Esophagus muscularis mucosa (tissue), 4 donors: ENCODE measurements at places on chromosomes 16 and 17. TPM values are rescaled to one million over a fixed set of nuclear protein-coding genes. Genes with fewer than 3 reads are reported as not detected.

- H3K27me3 ChIP-seq = no peaks in the 10 kb centered on the region
- peak overlapping the region; percentile 3 for H3K4me3 ChIP-seq
- no peak for DNase-seq
- H3K27ac ChIP-seq = peak overlapping the region; percentile 47
These were observed 98.9 kb upstream of the GSE1 start for GRCh38 chr16:85514295-85514597.

DNA sequence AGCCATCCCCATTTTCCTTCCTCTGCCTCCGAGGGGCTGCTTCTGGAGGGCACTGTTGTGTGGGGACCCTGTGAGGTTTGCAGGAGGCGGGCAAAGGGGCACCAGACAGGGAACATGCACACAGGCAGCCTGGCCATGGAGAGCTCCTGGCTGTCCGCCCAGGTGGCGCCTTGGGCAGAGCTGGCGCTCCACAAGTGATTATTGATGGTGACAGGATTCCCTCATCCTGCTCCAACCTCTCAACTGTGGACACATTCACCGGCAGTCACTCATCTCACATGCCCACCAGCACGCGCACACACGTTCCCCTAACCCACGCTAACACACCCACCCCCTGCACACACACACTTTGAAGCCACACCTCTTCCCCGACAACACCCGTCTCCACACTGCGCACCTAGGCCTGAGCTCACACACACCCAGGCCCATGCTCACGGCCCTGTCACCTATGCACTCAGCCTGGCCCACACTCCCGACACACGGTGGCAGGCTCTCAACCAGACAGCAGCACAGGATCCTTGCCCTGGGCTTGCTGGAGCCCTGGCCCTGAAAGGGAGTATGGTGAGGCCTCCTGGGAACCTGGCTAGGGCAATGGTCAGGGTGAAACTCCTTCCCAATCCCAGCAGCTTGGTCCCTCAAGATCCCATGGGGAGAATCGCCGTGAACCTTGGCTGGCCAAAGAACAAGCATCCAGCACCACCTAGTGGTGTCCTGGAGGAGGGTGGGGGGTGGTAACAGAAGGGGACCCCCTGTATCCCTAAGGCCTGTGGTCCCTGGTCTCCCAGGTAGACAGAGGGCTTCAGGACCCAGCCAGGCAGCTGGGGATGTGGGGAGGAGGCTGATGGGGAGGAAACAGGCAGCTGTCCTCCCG lies 3.6 kb downstream of the PNMT start:
- DNase-seq = no peak
- H3K4me3 ChIP-seq = no peak overlapping the region
- H3K27ac ChIP-seq = no peak overlapping the region
- H3K27me3 ChIP-seq = peaks cover 20% of the 10 kb centered on the region

DNA sequence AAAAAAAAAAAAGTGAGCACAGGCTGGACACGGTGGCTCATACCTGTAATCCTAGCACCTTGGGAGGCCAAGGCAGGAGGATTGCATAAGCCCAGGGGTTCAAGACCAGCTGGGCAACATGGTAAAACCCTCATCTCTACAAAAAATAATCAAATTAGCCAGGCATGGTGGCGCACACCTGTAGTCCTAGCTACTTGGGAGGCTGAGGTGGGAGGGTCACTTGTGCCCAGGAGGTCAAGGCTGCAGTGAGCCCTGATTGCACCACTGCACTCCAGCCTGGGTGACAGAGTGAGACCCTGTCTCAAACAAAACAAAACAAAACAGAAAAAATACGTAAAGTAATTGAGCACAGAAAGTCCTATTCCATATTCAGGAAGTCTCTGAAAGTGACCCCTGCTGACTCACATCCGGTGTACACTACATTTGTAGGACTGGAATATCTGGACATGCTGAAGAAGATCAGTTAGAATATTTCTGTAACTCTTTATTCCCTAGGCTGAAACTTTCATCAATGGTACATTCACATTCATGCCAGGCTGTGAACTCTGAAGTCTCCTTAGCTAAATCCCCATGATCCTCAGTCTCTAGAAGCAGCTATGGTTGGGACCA lies 66.0 kb upstream of the HAS3 start:
- H3K4me3 ChIP-seq = no peak overlapping the region
- DNase-seq = no peak
- no peaks in the 10 kb centered on the region for H3K27me3 ChIP-seq
- peaks cover 48% of the 10 kb centered on the region for H3K36me3 ChIP-seq
- H3K4me1 ChIP-seq = no peaks in the 10 kb centered on the region
- H3K27ac ChIP-seq = no peak overlapping the region

The LRRC75A gene
- 0.83 TPM for total RNA-seq

The JPH3 gene
- 0.42 TPM for total RNA-seq

DNA sequence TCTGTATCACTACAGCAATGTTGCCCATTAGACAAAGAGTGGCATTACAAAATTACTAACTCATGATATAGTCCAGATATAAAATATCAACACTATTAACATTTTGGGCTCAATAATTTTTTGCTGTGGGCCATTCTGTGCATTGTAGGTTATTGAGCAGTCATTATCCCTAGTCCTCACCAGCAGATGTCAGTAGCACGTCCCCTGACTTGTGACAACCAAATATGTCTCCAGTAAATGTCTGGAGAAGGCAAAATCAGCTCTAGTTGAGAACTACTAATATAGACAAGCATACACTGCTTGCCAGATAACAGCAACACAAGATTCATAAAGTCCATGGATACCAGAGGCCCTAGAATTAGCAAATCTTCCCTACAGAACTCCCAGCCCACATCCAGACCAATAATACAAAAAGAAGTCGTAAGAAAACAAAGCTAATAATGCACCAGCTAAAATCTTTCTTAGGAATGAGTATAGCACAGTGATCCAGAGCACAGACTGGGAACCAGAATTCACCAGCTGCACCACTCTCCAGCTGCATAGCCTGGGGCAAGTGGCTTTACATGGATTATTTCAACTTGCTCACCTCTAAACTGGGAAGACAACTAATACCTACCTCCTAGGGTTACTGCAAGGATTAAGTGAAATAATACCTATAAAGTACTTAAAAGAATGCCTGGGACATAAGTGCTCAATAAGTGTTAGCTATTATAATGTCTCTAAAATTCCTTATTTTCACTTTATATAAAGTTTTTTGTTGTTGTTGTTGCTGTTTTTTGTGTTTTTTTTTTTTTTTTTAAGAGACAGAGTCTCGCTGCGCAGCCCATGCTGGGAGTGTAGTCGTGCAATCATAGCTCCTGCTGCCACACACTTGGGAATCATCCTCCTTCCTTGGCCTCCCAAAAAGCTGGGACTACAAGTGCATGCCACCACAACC lies 23.7 kb downstream of the HELZ start:
- peaks cover 9% of the 10 kb centered on the region for H3K36me3 ChIP-seq
- H3K27me3 ChIP-seq = no peaks in the 10 kb centered on the region
- DNase-seq = no peak

DNA sequence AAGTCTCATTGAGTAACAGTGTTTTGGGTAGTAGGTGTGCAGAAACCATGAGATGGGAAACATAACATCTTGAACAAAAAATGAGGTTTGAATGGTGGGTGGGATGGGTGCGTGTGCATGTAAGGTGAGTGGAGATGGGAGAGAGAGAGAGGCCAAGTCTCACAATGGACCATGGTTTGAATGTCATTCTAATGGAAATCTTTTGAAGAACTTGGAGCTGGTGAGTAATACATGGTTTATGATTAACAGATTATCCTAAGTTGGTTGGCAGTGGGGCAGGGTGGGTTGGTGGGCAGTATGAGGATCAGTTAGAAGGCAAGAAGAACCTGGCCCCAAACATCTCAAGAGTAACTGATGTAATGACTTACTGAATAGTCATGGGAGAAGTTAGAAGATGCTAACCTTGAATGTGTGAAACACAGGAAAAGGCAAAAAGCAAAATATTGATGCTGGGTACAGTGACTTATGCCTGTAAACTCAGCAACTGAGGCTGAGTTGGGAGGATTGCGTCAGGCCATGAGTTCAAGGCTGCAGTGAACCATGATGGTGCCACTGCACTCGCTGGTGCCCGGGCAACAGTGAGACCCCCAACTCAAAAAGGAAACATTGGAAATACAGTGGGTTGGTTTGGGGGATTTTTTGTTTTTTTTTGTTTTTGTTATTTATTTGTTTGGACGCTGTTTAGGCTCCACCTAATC lies 32.7 kb downstream of the ZNF207 start:
- H3K4me1 ChIP-seq = no peaks in the 10 kb centered on the region
- H3K4me3 ChIP-seq = no peak overlapping the region
- no peak for DNase-seq
- H3K36me3 ChIP-seq = peaks cover 33% of the 10 kb centered on the region

The LRRC37A gene
- total RNA-seq = 1.2 TPM

GRCh38 chr17:42680331-42680808 lies 1.3 kb downstream of the CCR10 start:
- no peaks in the 10 kb centered on the region for H3K27me3 ChIP-seq
- H3K4me3 ChIP-seq = peak overlapping the region; percentile 92
- peaks cover 88% of the 10 kb centered on the region for H3K4me1 ChIP-seq
- no peak for DNase-seq
- H3K36me3 ChIP-seq = no peaks in the 10 kb centered on the region

DNA sequence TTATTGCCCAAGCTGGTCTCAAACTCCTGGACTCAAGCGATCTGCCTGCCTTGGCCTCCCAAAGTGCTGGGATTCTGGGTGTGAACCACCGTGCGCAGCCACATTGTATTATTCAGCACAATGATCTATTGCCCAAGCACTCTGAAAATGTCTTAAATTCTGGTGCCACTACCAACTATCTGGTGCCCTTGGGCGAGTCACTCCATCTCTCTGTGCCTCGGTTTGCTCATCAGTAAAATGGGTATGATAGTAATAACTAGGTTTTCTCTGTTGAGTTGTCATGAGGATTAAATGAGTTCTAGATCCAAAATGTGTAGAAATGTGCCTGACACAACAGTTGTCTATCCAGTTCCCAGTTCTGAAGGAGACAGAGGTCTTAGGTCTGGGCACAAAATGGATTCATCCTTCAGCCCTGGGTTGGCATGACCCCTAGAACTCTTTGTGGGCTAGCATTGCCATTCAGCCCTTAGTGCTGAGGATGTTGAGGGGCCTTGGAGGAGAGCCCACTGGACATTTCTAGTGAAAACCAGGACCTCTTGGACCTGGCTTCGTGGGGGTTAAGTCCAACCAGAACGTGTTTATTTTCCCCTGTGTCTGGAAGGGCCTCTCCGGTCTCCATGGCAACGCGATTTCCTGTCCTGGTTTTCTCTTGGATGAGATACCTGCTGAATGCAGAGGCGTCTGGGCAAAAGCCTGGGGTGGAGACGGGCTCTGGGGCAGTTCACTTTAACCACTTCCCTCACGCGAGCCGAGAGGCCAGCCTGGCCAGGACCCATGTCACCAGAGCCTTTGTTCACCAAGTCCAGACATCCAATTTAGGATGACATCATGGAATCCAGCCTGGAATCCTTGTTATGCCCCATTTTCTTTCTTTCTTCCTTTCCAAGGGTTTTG lies 43.7 kb upstream of the TNRC6A start:
- peaks cover 15% of the 10 kb centered on the region for H3K4me1 ChIP-seq
- H3K36me3 ChIP-seq = no peaks in the 10 kb centered on the region

DNA sequence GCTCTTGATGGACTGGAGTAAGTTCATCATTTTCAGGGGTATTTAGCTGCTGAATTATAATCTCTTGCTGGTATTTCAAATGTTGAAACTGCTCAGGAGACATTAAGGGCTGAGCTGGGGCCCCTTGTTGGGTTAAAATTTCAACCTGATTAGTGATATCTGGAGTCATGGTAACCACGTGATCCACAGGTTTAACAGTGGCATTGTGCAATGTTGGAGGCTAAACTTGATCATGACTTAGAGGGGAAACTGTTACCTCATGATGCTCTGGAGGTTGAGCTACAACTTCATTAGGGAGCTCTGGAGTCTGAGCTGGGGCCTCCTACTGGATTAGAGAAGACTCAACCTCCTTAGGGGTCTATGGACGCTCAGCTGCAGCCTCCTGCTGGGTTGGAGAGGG lies 17.2 kb upstream of the MPP2 start:
- no peak for DNase-seq
- no peak overlapping the region for H3K4me3 ChIP-seq
- peaks cover 11% of the 10 kb centered on the region for H3K4me1 ChIP-seq
- H3K36me3 ChIP-seq = no peaks in the 10 kb centered on the region

GRCh38 chr17:15171167-15172047 lies 93.7 kb downstream of the PMP22 start:
- H3K4me3 ChIP-seq = no peak overlapping the region
- no peak overlapping the region for H3K27ac ChIP-seq
- H3K36me3 ChIP-seq = no peaks in the 10 kb centered on the region
- H3K27me3 ChIP-seq = peaks cover 38% of the 10 kb centered on the region

DNA sequence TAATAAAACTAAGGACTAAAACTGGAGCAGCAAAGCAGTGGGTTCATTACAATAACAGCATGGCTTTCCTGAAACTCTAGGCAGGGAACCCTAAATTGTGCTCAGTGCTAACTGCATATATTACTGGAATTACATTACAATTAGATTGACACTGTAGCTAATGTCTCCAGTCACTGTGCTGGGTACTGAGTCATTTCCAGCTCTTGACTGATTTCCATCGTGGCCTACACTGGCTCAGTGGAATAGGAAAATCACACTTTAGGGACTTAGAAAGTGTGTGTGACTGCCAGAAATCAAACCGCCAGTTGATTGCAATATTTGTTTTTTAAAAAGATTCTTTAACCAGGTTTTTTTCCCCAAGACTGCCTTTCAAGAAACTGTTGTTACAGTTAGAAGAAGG lies 1447.4 kb upstream of the GOT2 start:
- no peak for DNase-seq
- no peak overlapping the region for H3K27ac ChIP-seq
- H3K4me3 ChIP-seq = no peak overlapping the region
- no peaks in the 10 kb centered on the region for H3K36me3 ChIP-seq

DNA sequence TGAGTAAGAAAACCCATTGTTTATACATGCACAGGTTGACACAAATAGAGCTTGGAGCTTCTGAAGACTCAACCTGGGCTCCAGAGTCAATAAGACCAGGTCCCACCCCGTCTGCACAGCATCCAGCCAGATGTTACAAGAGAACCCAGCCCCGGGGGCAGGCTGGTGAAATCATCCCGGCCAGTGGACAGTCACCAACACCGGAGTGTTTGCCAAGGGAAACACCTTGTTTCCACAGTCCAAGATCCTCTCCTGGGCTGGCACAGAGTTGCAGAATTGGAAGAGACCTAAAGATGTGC lies 90.3 kb downstream of the RAB11FIP4 start:
- DNase-seq = no peak
- no peak overlapping the region for H3K27ac ChIP-seq
- H3K36me3 ChIP-seq = no peaks in the 10 kb centered on the region
- H3K27me3 ChIP-seq = peaks cover 5% of the 10 kb centered on the region
- no peak overlapping the region for H3K4me3 ChIP-seq
- peaks cover 2% of the 10 kb centered on the region for H3K4me1 ChIP-seq

DNA sequence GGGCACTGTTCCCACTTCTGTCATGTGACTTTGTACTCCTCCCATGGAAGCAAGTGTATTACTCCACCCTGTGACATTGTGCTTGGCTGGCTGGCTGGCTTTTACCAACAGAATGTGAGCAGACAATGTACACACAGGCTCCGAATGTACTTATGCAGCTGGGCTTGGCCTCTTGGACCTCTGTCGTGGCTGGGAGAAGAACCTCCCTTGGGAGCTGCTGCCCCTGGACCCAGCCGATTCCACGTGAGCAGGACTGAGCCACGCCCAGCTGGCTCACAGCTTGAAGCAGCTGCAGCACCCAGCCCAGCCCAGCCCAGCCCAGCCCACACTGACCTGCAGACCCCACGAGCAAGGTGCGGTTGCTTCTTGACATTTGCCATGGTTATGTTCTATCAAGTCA lies 177.5 kb downstream of the RBFOX3 start:
- no peaks in the 10 kb centered on the region for H3K4me1 ChIP-seq
- peaks cover 35% of the 10 kb centered on the region for H3K27me3 ChIP-seq
- H3K36me3 ChIP-seq = peaks cover 3% of the 10 kb centered on the region
- H3K4me3 ChIP-seq = no peak overlapping the region
- DNase-seq = no peak
- no peak overlapping the region for H3K27ac ChIP-seq

The NXPH3 gene
- total RNA-seq = 20.4 TPM
